ENCODE measurements at places on chromosomes 16 and 17. TPM values are rescaled to one million over a fixed set of nuclear protein-coding genes. Genes with fewer than 3 reads are reported as not detected.

DNA sequence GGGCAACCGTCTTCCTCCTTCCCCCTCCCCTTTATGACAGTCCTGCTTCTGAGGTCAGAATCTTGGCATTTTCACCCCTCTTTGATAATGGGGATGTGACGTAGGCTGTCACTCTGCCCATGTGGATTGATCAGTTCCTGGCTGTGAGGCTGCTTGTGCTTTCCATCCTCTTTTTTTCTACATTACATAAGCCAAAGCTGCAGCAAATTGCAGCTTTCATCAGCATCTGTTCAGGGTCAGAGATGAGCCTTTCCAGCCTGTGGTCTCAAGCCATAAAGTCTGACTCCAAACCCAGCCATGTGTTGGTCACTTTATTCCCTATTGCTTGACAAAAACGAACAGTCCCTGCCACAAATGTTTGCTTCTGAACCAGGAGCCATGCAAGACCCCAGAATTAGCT, 535.1 kb downstream of the CDH11 start:
- H3K4me3 ChIP-seq, result no peak overlapping the region
- no peak overlapping the region for H3K27ac ChIP-seq
- DNase-seq, result no peak

DNA sequence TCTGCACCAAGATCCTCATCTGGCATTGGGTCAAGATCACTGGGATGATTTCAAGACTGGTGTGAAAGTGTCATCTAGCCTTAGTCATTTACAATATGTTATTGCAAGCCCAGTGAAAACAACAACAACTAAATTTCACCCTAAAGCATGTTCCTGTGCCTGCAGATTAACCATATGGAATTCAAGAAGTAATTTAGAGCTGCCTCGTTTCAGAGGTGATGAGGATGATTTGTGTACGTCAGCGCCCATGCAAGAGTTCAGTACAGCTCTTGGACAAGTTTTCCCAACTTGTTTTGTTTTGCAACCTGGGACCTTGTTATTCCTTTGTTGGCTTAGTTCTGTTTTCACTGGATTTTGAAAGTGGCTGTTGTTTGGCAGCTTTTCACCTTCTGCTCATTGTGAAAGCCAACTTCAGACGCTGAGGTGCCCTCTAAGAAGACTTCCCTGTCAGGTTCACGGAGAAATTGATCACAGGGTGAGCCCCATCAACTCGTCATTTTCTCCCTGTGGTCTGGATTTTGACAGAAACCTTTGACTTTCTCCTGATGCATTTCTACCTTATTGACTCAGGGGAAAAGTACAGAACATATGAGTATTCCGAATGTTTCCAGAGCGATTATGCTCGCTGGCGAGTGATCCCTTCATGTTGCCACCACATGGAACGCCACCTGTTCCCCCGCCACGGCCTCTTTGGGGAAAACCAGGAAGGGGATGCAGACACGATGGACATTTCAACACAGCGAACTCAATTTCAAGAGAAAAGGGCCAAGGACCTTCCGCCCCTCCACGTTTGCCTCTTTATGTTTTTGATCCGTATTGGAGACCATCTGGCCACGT, 85.6 kb downstream of the FOXL1 start:
- H3K27me3 ChIP-seq, result no peaks in the 10 kb centered on the region
- H3K36me3 ChIP-seq, result no peaks in the 10 kb centered on the region
- peak; percentile 20 for DNase-seq
- peak overlapping the region; percentile 43 for H3K27ac ChIP-seq

SHISA9 gene
- total RNA-seq, result 0.03 TPM

- H3K27ac ChIP-seq, result no peak overlapping the region
- H3K27me3 ChIP-seq, result no peaks in the 10 kb centered on the region
- H3K36me3 ChIP-seq, result no peaks in the 10 kb centered on the region
- no peak for DNase-seq
Measured at GRCh38 chr17:55806745-55807495, 56.1 kb downstream of the PCTP start.

KIF19 gene
- total RNA-seq, result not detected

DNA sequence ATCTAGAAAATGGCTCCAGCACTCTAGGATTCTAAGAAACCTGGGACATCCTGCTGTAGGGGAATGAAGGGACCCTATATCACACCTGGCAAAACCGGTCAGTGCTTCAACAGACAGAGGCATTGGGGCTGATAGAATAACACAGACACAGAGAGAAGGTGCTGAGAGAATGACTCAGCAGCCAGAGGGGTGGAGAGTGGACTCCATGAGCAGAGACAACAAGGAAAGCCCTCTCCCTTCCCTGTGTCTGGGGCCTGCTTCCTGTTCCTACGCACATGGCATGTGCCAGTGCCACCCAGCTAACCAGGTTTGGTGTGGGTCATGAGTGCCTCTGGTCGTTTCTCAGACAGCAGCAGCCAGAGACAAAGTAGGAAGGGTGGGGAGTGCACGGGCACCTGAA, 140.3 kb downstream of the CCT6B start:
- DNase-seq, result no peak
- H3K27ac ChIP-seq, result no peak overlapping the region
- H3K4me1 ChIP-seq, result no peaks in the 10 kb centered on the region
- no peak overlapping the region for H3K4me3 ChIP-seq
- no peaks in the 10 kb centered on the region for H3K36me3 ChIP-seq

GRCh38 chr17:679491-679890, 35.1 kb downstream of the VPS53 start:
- H3K27me3 ChIP-seq, result no peaks in the 10 kb centered on the region
- no peaks in the 10 kb centered on the region for H3K4me1 ChIP-seq
- H3K4me3 ChIP-seq, result no peak overlapping the region
- H3K36me3 ChIP-seq, result no peaks in the 10 kb centered on the region

DNA sequence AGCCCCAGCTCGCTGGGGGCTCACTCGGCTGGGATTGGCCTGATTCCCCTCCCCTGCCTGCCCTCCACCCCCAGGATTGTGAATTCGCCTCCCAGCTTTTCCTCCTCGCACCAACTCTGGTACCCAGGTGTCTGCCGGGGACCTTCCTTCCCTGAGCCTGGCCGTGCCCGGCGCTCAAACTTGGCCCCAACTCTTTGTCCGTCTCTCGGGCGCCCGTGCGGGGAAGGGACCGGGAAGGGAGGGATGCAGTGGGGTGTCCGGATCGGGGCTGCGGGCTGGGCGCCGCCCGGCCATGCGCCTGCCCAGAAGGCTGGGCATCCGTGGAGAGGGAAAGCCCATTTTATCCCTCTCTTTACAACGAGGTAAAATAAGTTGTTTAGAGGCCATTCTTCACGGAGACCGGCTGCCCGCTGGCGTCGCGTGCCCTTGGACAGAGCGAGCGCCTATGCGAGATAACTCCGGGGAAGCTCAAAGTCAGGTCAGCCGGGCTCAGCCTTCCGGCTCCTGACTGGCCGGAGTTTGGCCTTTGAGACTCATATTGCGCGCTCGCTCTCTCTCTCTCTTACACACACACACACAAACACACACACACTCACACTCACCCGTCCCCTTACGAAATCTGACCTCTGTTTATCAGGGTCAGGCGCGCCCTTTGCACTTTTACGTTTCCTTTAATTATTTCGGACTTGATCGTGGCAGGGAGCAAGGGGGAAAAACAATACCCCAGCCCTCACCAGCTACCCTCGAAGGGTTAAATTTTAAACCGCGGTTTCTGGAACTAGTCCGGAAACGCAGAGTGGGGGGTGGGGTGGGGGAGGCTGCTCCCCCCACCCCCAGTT, 774 bp upstream of the MAF start:
- H3K36me3 ChIP-seq, result no peaks in the 10 kb centered on the region
- peak overlapping the region; percentile 65 for H3K27ac ChIP-seq
- no peaks in the 10 kb centered on the region for H3K4me1 ChIP-seq
- H3K27me3 ChIP-seq, result no peaks in the 10 kb centered on the region

GRCh38 chr16:85570735-85571562, 42.2 kb upstream of the GSE1 start:
- no peaks in the 10 kb centered on the region for H3K36me3 ChIP-seq
- H3K27ac ChIP-seq, result no peak overlapping the region
- no peaks in the 10 kb centered on the region for H3K27me3 ChIP-seq

GRCh38 chr17:70624211-70624610, 454.9 kb downstream of the KCNJ2 start:
- peaks cover 12% of the 10 kb centered on the region for H3K4me1 ChIP-seq
- DNase-seq, result no peak
- no peaks in the 10 kb centered on the region for H3K36me3 ChIP-seq
- H3K27ac ChIP-seq, result no peak overlapping the region
- 0 out of 2 replicates have a peak, but pooled peaks cover 4% of the 10 kb centered on the region for H3K27me3 ChIP-seq
- H3K4me3 ChIP-seq, result no peak overlapping the region

KCNJ12 gene
- 0.20 TPM for total RNA-seq

OR4D1 gene
- total RNA-seq, result not detected

ABCC11 gene
- total RNA-seq, result not detected

- 0 out of 2 replicates have a peak, but pooled peaks cover 2% of the 10 kb centered on the region for H3K36me3 ChIP-seq
- peaks cover 7% of the 10 kb centered on the region for H3K4me1 ChIP-seq
- peak overlapping the region; percentile 91 for H3K27ac ChIP-seq
- peak overlapping the region; percentile 44 for H3K4me3 ChIP-seq
Measured at GRCh38 chr16:4081521-4082021, 34.7 kb downstream of the ADCY9 start.

DNA sequence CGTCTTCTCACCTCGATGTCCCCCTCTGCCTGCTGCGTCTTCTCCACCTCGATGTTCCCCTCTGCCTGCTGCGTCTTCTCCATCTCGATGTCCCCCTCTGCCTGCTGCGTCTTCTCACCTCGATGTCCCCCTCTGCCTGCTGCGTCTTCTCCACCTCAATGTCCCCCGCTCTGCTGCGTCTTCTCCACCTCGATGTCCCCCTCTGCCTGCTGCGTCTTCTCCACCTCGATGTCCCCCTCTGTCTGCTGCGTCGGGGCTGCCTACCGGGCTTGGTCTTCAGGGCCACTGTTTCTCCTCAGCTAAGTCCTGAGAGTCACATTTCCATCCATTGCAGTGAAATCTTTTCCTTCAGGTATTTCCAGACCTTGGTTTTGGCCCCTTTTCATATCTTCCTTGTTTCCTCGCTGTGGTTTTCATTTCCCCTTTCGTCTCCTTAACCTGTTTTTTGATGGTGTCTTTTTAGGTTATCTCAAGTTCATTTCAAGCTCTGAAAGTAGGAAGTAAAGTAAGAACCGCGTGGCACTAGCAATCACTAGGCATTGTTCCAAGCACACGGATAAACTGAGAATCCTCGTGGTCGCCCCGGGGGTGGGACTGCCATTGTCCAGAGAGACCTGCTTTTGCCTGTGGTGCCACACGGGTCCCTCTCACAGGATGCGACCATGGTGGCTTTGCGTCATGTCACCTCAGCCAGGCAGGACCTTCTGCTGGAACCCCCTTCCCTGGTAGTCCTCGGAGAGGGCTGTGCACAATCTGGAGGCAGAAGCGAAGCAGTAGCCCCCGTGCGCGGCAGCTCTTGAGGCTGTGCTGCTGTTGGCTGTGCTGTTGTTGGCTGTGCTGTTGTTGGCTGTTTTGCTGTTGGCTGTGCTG, 9.5 kb upstream of the ZNF750 start:
- no peak overlapping the region for H3K27ac ChIP-seq
- H3K4me3 ChIP-seq, result no peak overlapping the region
- peaks cover 5% of the 10 kb centered on the region for H3K4me1 ChIP-seq
- H3K27me3 ChIP-seq, result no peaks in the 10 kb centered on the region

CA7 gene
- total RNA-seq, result not detected

TOP2A gene
- total RNA-seq, result 583 TPM

DNA sequence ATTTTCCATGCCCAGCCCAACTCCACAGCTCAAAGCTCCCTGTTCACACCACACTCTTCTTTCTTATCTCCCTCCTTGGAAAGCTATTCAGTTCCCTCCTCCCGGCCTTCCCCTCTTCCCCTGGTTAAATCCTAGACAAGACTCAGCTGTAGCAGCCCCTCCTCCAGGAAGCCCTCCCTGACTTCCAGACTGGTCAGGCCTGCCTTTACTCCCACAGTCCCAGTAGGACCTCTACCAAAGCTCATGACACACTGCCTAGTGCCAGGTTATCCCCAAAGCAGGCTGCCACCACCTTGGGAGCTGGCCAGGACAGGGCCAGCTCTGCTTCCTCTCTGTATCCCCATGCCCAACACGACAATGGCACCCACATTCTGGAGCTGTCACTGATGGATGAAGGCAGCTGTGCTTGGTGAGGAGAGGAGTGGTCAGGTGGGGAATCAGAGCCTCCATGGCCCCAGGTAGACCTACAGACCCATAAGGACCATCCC, 50.0 kb downstream of the BEAN1 start:
- no peak overlapping the region for H3K4me3 ChIP-seq
- peak; percentile 30 for DNase-seq
- H3K36me3 ChIP-seq, result no peaks in the 10 kb centered on the region
- no peak overlapping the region for H3K27ac ChIP-seq

GRCh38 chr16:79599256-79599836, 1.2 kb downstream of the MAF start:
- no peaks in the 10 kb centered on the region for H3K4me1 ChIP-seq
- no peaks in the 10 kb centered on the region for H3K36me3 ChIP-seq
- peak overlapping the region; percentile 51 for H3K27ac ChIP-seq
